ENCODE measurements at places on chromosomes 12 and 14. TPM values are rescaled to one million over a fixed set of nuclear protein-coding genes. Genes with fewer than 3 reads are reported as not detected.
A peak's percentile ranks its signal among the peaks of the same experiment; 100 is the strongest.

GRCh38 chr14:66944872-66945271, 244.4 kb upstream of the GARIN2 start:
- peak; percentile 56 for DNase-seq

DNA sequence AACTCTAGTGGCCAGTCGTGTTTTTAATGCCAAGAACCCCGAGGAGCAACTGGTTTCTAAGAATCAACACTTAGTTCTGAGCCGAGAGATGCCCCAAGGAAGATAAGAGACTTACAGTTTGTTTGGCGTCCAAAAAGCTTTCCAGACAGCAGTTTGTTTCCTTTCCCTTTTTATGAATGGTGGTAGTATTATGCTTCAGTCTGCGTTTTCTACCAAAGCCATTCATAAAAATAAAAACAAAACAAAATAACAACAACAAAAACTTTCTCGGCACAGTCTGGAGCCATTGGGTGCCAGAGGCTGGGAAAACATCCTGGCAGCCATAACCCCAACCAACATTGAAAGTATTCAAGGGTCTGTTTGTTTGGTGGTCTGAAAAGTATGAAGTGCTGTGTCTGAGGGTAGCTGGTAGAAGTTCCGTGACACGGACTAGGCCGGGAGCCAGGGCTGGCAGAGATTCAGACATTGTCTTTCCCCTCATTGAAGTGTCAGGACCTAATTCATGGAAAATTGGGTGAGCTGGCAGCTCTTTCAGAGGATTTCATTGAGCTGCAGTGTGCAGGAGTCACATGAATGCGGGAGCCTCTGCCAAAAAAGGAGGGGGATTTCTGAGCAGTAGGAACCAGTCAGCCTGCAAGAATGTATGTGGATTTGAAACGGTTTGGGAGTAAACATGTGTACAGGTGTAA, 124.2 kb downstream of the HMGA2 start:
- DNase-seq: peak; percentile 100

GRCh38 chr12:95718006-95718431, 72.5 kb downstream of the NTN4 start:
- peak; percentile 43 for DNase-seq

DNA sequence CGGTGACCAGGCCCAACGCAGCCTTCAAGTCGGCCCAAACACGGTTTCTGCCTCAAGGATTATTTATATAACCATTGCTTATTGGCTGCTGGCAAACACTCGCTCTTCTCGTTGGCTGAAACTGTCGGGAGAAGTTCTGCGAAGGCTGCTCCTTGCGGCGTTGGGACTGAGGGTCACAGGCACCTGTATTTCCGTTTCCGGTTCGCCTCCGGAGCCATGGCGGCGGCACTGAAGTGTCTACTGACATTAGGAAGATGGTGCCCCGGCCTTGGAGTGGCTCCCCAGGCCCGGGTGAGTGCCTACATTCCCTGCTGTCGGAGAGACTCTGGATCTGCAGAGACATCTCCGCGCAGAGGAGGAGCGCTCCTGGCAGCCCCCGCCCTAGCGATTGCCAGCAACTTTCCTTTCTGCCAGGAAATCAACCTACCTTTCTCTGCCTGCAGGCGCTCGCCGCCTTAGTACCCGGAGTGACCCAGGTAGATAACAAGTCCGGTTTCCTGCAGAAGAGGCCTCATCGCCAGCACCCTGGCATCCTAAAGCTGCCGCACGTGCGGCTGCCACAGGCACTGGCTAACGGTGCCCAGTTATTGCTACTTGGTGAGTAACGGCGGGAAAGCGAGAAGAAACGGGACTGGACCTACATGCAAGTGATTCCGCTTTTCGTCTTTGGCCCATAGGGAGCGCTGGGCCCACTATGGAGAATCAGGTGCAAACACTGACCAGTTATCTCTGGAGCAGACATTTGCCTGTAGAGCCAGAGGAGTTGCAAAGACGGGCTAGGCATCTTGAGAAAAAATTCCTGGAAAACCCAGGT, at the start of gene METTL17:
Gene METTL17, plus strand, starts transcription at position 194 of the 814 bp plus-strand sequence. Its CDS starts 23 bp downstream, at position 217.
- DNase-seq: peak; percentile 96

- DNase-seq: no peak
Measured at GRCh38 chr12:126204326-126204725, 1139.1 kb downstream of the AACS start.

GRCh38 chr14:104964546-104964945, 13.6 kb downstream of the AHNAK2 start:
- no peak for DNase-seq

ABHD12B gene
- not detected for total RNA-seq

SAMD4A gene
- total RNA-seq: 19.6 TPM

GSG1 gene
- not detected for total RNA-seq

SMOC1 gene
- total RNA-seq: 5.2 TPM

CLEC4A gene
- total RNA-seq: not detected

KRT74 gene
- not detected for total RNA-seq
